K562 (cell line): ENCODE measurements at places on chromosomes 3 and 15. TPM values are rescaled to one million over a fixed set of nuclear protein-coding genes. Genes with fewer than 3 reads are reported as not detected.

ETFA gene
- 200 and 253 TPM in 2 replicates for polyA plus RNA-seq

- no peak for DNase-seq
Measured at GRCh38 chr3:55947406-55947805, 460.3 kb upstream of the WNT5A start.

PCOLCE2 gene
- polyA plus RNA-seq = 0.59 and 1.2 TPM in 2 replicates

DNA sequence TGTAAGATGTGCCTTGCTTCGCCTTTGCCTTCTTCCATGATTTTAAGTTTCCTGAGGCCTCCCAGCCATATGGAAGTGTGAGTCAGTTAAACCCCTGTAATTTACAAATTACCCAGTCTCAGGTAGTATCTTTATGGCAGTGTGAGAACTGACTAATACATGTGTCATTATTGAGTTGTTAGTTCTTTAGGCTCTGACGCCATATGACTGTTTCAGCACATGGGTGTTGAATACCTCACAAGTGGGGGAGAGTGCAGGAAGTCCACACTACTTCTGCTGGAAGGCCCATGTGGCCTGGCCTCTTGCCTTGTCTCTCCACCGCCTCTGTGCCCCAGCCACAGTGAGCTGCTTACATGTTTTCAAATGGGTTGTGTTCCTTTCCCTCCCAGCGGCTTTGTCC lies 28.5 kb downstream of the MFSD1 start:
- DNase-seq = no peak

GRCh38 chr3:46932455-46933225 lies 43.9 kb downstream of the CCDC12 start:
- DNase-seq = no peak

KLHL6 gene
- polyA plus RNA-seq = 1.7 and 2.1 TPM in 2 replicates

WDR76 gene
- polyA plus RNA-seq = 37.1 and 44.4 TPM in 2 replicates

TRH gene
- not detected in 2 replicates for polyA plus RNA-seq

ZBED2 gene
- not detected in 2 replicates for polyA plus RNA-seq

GRCh38 chr3:146209371-146209770 lies 41.5 kb downstream of the PLSCR4 start:
- DNase-seq = no peak

DNA sequence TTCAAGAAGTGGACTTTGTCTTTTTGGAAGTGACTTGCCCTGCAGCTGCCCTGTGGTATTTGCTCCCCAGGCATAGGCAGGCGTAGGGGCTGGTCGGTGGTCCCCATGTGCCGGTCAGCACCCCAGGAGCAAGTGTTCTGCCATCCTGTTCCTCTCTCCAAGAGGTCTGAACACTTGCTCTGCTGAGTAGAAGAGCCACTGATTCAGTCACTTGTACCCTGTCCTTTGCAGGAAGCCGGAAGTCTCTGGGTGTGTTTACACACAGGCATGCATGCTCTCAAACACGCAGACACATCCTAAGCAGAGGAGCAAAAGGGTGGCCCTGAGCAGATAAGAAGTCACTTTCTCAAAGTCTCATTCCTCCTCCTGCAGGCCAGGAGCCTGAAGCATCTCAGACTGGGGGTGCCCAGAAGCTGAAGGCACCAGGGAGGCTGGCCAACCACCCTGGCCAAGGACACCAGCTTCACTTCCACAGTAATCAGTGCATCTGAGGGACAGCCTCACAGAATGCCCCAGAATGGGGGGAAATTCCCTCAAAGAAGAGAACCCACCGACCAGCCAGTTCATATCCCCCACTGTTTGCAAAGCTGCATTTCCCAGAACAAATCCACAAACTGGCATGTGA lies 88.7 kb upstream of the POMGNT2 start:
- DNase-seq = no peak

GRCh38 chr3:66372681-66373350 lies 128.0 kb downstream of the LRIG1 start:
- no peak for DNase-seq

DNA sequence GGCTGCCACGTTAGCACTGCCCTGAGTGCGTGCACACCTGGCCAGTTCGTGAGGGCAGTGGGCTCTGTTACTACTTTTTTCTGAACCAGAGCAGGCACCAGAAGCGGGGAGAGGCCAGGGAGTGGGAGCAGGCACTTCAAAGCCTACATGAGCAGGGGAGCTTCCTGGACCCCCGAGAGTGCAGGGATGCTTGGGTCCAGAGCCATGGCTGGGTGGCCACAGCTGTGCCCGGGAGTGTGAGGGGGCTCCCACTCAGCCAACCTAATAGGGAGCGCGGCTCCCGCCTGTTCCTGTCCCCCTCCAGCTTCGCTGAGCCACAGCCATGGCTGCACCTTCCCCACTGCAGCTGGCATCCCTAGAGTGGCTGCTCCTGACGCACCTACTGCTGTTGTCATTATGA lies 1423.3 kb downstream of the SI start:
- no peak for DNase-seq

HHATL gene
- polyA plus RNA-seq = not detected in 2 replicates

DNA sequence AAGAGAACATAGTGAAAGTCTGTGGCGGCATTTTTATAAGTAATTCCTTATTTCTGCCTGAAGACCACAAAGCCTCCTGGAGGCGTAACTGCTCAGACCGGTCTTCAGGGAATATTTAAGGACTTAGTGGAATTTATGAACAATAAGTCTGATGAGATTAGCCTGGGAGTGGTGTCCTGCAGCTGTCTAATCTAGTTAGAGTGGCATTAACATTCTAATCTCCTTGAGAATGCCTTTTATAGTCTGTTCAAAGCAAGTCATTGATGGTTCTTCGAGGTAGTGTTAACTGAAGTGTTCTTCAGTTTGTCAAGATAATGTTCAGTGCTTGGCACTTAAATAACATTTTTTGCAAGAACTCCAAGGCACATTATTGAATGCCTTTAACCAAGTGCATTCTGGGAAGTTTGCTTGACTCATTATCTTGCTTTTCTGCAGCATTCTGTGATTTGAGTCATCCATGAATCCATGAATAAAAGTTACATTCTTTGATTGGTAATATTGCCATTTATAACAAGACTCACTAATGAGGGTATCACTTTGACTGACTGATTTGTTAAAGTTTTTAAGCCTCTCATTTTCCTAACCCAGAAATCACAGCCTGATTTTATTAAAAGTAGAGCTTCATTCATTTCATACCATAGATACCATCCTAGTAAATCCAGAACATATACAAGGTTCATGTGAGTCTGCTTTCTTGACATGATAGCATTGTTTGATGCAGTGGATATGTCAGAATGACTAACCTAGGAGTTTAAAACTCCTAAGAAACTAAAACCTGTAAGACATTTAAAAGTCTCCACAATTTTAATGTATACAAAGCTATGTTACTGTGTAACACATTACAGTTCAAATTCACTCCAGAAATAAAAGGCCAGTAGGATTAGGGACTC lies 12.5 kb downstream of the RBM5 start:
- no peak for DNase-seq

- peak; percentile 55 for DNase-seq
Measured at GRCh38 chr3:124565013-124565412, 165.2 kb upstream of the UMPS start.

RPP14 gene
- polyA plus RNA-seq = 15.1 and 19.0 TPM in 2 replicates

- DNase-seq = no peak
Measured at GRCh38 chr3:50415816-50416215, 56.5 kb upstream of the TMEM115 start.
